ENCODE measurements at places on chromosomes 3 and 15.
A peak's percentile ranks its signal among the peaks of the same experiment; 100 is the strongest.

GRCh38 chr3:188949996-188950395 is 221.8 kb upstream of the TPRG1 start:
- no peak for DNase-seq

- DNase-seq: no peak
Measured at GRCh38 chr3:167941234-167941995, 154.3 kb downstream of the GOLIM4 start.

DNA sequence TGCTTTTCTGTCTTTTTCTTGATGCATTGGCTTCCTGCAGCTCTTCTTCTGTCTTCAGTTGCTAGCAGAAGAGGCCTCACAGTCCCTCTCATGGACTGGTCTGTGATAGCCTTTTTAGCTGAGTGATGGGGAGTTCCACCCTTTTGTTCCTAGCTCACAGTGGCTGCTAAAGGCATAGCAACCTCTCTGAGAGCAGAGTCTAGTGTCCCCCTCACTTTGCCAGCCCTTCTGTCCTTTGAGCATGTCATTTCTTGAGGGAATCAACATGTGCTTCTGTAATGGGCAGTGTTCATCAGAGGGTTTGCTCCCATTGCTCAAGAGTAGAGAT is 44.4 kb downstream of the GAP43 start:
- no peak for DNase-seq

- DNase-seq: peak; percentile 42
Measured at GRCh38 chr3:122322095-122323075, 2.7 kb upstream of the CSTA start.

- DNase-seq: no peak
Measured at GRCh38 chr3:98326105-98326893, 27.4 kb upstream of the OR5K4 start.

DNA sequence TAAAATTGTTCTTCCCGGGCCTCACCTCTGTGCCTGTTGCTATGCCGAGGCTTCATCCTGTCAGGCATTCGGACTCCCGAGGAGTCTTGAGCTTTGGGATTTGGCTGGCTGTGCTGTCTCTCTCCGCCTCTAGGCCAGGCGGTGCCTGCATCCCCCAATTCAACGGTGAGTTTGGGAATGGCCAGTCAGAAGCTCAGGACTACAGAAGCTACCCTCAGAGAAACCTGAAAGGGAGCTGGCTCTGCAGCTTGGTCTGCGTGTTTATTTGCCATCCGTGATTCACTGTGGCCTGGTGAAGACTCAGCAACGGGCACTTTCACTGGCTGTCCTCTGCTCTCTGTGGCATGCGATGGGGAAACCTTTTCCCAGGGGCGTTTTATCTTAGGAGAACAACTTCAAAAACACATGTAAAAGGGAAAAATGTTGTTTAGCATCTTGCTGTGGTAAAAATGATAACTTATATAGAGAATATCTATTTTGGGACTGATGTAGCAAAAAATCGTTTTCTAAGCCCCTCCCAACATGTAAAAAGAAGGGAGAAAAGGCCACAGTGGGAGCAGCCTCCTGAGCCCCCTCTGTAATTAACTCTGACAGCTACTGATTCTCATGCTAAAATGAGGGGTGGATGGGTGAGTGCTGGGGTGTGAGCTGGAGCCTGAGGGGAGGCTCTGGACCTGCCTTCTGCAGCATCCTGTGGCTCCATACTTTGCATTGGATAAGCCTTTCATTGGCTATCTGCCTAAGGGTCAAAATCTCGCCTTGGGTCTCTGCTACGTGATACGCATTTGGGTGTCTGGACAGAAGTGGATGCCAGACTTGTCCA is 103.4 kb upstream of the KLHL25 start:
- no peak for DNase-seq

- DNase-seq: no peak
Measured at GRCh38 chr3:132445817-132446216, 28.5 kb downstream of the DNAJC13 start.

GRCh38 chr15:70121624-70122302 is 24.0 kb upstream of the TLE3 start:
- no peak for DNase-seq
